NCI-H2081 (cell line): ENCODE measurements at places on chromosomes 11 and 22.

GRCh38 chr11:11977206-11977938, 31.1 kb downstream of the DKK3 start:
- no peak for DNase-seq

DNA sequence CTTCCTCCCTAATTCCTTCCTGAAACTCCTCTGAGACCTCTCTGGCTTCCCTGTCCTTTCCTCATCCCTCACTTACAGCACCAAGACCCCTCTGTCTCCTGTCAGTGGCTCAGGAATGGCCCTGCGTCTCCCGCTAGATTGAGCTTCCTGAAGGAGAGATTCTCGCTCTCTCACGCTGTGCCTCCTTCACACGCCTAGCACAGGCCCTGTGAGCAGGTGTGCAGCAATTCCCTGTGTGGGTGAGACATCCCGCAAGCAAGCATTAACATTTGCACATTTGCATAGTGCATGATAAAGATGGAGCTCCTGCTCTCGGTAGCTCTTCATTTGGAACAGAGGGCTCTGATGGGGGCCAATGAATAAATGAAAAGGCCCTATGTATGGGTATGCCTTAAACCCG, 159.8 kb downstream of the ADAMTS15 start:
- DNase-seq, result no peak

DNA sequence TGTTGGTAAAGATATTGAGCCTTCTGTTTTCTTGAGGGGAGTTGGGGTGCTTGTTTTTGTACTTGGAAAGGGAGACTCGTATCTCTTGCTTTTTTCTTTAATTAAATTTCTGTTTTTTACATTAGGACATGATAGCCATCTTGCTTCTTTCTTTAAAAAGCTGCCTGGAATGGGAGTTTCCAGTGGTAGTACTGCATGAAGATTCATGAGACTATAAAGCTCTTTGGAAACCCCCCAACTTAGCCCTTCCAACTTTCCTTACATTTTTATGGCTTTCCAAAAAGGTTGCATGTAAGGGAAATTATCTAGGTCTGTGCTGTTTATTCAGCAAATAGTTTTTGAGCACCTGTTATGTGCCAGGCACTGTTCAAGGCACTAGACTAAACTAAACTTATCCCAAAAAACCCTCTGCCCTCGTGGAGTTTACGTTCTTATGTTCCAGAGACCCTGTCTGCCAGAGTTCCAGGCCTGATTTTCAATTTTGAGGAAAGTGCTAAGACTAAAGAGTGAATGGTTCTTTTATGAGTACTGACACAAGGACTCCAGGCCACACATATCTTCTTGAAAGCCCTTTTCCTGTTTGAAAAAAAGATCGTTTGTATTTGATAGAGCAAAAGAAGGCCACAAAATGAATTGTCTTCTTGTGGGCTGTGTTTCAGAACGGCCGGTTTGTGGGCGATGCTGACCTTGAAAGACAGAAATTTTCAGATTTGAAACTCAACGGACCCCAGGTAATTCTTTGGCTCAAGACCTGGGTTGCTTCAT, 31.9 kb downstream of the CTNND1 start:
- no peak for DNase-seq

GRCh38 chr22:23743303-23743705, 7.6 kb downstream of the ZNF70 start:
- DNase-seq, result peak; percentile 43

GRCh38 chr22:28737701-28738100, 3.9 kb downstream of the CHEK2 start:
- no peak for DNase-seq

DNA sequence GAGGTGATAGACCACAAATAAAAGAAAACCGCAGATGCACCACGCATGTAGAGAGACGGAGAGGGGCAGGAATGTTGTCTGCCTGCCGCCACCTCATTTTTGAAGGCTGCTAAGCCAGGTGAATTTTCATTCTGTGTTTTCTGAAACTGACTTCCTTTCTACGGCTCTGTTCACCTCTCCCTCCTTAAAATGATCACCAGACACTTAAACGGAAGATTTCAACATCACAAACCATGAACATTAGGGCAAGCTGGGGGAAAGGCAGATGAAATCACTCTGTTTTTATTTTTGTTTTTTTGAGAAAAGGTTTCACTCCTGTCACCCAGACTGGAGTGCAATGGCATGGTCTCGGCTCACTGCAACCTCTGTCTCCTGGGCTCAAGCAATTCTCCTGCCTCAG, 232.4 kb downstream of the MIAT start:
- no peak for DNase-seq

GRCh38 chr22:29663180-29663821, 56.5 kb upstream of the CABP7 start:
- no peak for DNase-seq

GRCh38 chr11:35324183-35324886, 95.0 kb downstream of the SLC1A2 start:
- DNase-seq, result no peak

DNA sequence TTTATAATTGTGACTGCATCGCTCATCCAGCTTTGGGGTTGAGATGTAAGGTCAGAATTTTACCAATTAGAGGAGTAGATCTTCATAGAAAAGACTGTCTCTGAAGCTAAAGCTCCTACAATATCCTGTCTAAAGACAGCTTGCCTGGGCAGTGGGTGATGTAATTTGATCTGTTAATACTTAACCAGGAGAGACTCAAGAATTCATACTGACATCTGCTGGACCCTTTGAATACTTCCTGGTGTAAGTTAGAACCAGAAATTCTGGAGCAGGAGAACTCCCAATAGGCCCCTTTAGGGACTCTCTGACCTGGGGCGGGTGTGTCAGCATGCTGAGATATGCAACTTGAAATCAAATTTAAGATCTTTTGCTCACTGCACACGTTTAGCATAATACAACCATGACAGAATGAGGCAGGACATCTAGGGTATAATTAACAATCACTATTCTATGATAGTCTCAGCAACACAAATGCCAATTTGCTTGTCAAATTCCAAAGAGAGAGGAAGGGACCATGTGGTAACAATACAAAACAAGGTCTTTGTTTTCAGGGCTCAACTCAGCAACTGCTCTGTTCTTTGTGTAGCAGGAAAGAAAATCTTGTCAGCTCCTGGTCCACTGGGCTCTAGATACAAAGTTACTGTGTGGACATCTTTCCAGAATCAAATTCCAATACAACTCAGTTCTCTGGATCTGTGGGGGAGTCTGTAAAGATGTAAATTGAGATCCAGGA, 143.9 kb downstream of the INSC start:
- DNase-seq, result no peak

DNA sequence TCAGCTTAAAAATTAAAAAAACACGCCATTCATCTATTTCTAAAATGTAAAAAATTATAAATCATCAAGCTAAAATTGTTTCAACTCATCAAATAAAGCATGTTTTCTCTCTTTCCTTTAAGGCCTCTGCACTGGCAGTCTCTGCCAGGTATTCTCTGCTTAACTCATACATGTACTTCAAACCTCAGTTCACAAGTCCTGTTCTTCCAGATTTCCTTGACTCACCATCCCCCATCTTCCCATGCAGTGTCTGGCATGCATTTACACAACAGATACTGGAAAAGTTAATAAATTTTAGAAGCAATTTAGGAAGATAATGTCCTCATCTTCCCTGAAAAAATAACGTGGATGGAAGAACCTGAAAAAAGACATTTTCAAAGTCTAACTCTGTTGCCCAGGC, 32.5 kb downstream of the CSTF3 start:
- no peak for DNase-seq

DNA sequence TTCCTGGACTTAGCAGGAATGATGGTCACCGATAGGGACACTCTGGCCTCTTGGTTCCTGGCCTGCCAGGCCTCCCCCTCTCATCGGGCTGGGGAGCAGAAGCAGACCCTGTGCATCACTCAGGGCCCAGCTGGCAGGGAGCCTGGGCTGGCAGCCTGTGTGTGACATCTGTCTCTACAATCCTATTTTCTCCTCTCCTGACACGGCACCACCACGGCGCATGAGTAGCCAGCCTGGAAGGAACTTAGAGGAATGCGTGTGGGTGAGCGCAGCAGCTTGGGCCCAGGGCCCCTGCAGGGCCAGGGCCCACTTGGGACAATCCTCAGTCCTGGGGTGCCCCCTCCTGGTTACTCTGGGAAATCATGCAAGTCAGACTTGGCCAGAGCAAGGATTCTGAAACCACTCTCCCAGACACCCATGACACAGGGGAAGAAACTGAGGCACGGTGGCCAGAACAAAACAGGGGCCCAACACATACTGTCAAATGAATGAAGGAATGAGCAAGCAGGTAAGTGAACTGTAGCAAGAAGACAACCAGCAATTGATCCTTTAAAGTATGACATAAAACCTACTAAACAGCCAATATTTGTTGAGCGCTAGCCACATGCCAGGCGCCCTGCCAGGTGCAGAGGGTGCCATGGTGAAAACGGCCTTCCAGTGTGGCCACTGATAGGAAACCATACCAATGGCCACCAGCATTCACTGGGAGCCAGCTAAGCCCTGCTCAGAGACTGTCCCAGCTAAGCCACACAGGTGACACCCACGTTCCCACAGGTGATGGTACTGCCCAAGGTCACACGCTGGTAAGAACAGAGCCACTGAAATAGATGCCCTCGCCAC, 13.3 kb downstream of the RSPH14 start:
- peak; percentile 42 for DNase-seq
